NCI-H187 treated with DMSO at 0.1 percent for 48 hours (cell line): ENCODE measurements at places on chromosomes 1 and 21.

DNA sequence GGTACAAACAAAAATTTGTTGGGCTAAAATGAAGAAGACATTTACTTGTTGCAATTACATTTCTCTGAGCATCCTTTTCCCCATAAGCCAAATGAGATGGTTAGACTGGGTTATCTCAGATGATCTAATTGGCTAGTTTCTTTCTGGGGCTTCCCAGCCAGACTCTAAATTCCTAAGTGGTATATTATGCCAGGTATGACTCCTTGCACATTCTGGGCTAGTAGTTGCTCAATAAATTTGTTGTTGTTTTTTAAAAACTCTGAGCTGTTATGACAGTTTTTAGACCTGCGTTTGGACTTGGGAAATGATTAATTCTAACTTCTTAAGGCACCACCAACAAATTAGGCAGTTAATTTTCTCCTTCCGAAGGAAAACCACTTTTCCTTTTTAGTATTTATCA is 66.1 kb downstream of the UCK2 start:
- DNase-seq: no peak

DNA sequence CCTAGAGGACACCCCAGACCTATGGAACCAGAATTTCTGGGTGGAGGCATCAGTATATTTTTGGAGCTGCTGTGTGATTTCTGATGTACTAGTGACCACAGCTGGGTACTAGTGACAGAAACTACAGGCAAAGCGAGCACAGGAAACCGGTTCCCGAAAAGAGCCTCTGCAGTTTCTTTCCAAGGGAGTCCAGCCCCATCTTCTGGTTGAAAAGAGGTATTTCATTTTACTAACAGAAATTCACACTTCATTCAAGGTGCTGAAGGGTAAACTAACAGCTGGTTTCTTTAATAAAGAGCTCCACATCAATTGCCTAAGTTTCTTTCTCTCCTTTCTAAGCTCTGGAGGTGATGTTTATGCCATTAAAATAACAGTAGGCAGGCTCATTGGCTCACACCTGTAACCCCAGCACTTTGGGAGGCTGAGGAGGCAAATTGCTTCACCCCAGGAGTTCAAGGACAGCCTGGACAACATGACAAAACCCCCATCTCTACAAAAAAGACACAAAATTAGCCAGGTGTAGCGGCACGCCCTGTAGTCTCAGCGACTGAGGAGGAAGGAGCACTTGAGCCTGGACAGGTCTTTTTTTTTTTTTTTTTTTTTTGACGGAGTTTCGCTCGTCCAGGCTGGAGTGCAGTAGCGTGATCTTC is 22.0 kb downstream of the THAP3 start:
- DNase-seq: no peak

DNA sequence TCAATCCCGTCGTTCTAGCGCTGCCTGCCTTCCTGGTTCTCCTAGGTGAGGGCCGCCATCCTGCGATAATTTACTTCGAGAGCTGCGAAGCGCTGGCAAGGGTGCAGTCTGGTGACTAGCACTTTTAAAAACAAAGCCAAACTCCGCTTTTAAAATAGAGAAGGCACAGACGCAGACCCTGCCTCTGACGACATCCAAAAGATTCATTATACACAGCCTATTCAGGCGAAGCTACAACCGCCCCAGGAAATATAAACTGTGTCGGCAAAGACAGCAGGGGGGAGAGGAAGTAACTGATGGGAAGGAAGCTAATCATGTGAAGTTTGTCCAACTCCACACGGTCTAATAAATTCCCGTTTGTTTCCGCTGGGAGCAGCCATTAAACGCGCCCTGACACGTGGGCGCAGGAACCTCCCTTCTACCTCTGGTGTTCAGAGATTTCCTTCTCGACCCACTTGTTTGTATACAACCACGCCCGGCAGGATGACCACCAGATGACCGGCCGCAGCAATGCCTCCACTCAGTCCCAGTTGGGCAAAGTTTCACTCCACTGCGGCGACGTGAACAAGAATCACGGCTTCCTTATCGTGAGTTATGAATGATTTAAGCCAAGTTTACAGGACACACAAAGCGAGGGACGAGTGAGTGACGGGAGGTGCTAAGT is 1.3 kb downstream of the GNG12 start:
- DNase-seq: no peak

GRCh38 chr1:110245876-110246620 is 35.9 kb downstream of the KCNC4 start:
- DNase-seq: no peak

DNA sequence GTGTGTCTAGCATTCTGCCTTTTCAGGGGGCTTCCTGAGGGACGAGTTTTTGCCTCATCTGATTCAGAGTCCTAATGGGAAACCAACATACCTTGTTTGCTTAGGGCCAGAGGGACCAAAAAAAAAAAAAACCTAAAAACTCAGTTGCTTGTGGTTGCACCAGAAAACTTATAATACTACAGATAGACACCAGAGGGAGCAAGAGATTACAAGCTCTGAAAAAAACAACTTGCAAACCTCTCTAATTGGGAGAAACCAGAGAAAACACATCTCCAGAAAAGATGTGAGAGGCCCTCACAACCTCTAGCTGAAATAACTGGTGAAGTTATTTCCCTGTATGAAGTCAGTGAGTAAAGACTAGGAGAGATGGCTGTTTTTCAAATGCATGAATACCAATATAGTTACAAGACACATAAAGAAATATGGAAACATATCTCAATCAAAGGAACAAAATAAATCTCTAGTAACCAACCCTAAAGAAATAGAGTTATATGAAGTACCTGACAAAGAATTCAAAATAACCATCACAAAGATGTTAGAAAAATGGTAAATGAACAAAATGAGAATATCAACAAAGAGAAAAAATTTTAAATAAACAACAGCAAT is 233.7 kb upstream of the NFIA start:
- no peak for DNase-seq

GRCh38 chr1:215003686-215004085 is 78.9 kb upstream of the KCNK2 start:
- DNase-seq: no peak

GRCh38 chr1:171762143-171762563 is 19.3 kb upstream of the METTL13 start:
- no peak for DNase-seq

DNA sequence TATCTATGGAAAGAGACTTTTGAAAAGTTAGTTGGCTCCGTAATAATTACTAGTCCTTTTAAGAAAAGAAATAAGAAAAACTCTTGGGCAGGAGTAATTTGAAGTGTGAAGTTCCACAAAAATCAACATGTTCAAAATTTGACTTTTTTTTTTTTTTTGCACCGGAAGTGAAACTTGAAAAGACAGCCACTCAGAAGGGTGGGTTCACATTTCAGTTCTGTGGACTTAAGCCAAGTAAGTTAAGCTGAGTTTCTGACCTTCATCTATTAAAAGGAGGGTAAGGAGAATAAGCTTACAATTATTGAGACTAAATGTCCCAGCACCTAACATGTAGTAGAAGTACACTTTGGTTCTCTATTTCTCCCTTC is 11.0 kb downstream of the RO60 start:
- no peak for DNase-seq

DNA sequence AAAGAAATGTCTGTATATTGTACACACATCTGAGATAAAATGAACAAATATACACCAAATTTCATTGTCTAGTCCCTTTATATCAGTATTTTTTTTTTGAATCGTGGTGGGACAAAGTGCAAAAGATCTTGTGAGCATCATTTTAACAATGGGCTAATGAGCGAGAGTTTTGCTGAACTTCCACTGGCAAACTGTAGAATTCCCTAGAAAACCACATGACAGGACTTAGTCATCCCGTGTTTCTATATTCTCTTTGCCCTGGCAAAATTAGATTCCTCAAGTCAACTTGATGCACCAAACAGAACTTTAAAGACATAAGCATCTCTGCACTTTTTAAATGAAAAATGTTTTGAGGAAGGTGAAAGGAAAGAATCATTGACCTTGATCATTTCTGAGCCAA is 488.2 kb upstream of the PTBP2 start:
- no peak for DNase-seq

DNA sequence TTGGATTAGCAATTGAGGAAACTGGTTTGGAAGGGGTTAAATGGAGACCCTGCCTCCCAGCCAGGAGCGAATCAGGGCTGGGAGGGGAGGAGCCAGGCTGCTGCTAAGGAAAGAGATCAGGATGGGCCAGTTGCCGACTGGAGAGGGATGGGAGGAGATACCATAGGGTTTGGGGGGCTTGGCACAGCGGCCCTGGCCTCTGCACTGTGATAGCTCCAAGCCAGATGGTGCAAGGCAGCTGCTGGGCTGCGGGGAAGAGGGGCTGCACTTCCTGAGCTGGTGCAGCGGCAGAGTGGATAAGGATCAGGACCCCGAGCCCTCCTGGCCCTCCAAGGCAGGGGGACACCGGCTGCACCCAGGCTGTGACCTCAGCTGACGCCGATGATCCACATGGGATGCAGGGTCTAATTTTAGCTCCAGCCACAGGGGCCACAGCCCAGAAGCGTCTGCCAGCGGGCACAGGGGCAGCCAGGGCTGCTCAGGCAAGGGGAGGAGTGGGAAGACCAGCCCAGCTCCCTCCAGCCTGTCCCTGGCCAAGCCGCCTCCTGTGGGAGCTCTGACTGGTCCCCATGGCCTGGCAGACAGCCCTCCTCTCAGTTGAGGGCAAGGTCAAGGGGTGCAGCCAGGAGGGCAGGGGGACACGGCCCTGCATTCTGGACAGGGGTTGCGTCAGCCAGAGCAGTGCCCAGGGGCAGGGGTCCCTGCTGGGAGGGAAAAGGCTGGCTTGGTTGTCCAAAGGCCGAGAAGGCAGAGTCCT is at the start of gene EXTL1:
Gene EXTL1 (plus strand): TSS at position 129 of the 757 bp plus-strand sequence. CDS start 872 bp downstream, outside the sequence.
- no peak for DNase-seq

DNA sequence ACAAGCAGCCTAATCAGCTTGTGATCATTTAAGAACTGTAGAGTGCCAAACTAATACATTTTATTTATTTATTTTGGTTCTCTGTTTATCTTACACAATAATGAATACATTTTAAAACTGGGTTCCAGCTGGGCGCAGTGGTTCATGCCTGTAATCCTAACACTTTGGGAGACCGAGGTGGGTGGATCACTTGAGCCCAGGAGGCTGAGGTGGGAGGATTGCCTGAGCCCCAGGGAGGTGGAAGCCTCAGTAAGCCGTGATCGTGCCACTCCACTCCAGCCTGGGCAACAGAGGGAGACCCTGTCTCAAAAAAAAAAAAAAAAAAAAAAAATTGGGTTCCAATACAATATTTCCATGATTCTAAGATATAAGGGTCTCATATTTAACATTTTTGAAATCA is 9.2 kb downstream of the FBXO28 start:
- DNase-seq: no peak

GRCh38 chr1:155081472-155082300 is 3.0 kb downstream of the EFNA3 start:
- DNase-seq: no peak

GRCh38 chr1:235495551-235495950 is 8.7 kb downstream of the B3GALNT2 start:
- DNase-seq: no peak

DNA sequence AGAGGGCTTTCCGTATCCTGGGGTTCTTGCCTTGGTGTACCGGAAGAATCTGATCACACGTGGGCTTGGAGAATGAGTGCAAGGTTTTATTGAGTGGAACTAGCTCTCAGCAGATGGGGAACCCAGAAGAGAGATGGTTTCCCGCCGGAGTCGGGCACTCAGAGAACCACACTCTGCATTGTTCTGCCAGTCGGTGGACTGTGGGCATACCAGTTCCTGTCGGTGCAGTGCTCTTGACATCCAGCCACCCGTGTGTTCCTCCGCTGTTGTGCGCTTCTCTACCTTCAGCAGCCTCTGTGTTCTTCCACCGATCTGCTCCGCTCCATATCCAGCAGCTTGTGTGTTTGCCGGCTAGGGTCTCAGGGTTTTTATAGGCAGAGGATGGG is 10.8 kb upstream of the PPIE start:
- DNase-seq: no peak

DNA sequence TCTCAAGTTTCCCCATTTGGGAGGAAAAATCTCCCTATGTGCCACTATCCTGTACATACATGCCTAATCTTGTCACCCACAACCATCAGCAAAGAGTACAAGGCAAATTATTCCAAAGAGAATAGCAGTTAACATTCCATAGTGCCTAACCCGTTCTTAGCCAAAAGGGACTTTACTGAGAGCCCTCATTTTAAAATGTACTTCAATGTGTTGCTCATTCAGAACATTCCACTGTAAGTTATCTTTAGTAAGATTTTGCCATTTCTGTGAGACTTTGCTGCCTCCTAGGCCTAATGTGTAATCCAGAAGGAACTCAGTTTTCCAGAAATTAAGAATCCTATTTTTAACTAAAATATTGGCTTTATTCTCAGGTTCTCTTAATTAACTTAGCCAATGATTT is 11.3 kb upstream of the MRPL55 start:
- DNase-seq: no peak

- DNase-seq: no peak
These were observed 25.7 kb upstream of the SLC19A2 start for GRCh38 chr1:169511316-169512005.

DNA sequence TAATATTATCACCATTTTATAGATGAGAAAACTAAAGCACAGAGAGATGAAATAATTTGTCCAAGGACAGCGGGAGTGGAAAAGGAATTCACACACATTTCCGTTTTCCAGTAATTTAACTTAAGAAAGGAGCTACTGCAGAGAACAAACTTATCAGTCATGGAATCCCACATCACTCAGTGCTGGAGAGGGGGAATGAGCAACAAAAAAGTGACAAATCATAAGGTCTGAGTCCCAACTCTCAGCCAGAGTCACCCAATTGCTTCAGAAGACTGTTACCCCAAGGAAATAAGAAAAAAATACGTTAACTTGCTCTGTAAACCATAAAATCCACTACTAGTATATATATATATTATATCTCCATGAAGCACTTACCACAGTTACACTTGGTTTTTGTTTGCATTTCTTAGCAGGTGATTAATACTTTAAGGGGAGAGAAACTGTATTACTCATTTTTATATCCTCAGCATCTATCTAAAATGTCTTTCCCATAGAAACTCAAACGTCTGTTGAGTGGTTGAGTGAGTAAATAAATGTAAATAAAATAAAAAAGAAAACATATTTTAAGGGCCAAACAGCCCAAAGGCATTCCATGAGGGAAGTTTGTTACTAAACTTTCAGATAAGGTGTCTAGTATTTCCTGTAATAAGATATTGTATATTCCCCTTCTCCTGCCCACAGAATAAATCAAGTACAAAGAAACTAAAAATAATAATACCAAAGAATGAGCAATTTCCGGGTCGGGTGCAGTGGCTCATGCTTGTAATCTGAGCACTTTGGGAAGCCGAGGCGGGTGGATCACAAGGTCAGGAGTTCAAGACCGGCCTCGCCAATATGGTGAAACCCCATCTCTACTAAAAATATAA is 76.8 kb downstream of the SLC45A1 start:
- DNase-seq: no peak

DNA sequence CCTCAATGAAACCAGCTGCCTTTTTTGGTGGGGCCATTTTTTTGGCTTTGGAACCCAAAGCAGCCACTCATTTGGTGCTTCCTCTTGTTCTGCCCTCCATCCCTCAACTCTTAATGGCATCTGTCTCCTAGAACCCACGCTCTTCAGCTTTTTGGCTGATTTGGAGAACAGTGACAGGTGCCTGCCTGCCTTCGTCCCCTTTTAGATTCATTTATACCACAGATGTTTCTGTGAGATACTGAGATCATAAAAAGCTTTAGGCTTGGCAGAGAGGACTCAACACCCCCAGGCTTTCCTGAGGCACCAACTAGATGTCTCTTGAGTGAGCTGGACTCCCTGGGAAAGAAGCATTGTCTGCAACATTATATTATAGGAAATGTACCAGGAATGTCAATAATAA is 20.4 kb upstream of the YTHDF2 start:
- no peak for DNase-seq
